ENCODE measurements at places on chromosomes 3 and 15.

GRCh38 chr3:117191245-117191644 lies 481.7 kb downstream of the TUSC7 start:
- DNase-seq = no peak

- no peak for DNase-seq
Observed at GRCh38 chr3:135451037-135451785, 514.3 kb upstream of the PPP2R3A start.

DNA sequence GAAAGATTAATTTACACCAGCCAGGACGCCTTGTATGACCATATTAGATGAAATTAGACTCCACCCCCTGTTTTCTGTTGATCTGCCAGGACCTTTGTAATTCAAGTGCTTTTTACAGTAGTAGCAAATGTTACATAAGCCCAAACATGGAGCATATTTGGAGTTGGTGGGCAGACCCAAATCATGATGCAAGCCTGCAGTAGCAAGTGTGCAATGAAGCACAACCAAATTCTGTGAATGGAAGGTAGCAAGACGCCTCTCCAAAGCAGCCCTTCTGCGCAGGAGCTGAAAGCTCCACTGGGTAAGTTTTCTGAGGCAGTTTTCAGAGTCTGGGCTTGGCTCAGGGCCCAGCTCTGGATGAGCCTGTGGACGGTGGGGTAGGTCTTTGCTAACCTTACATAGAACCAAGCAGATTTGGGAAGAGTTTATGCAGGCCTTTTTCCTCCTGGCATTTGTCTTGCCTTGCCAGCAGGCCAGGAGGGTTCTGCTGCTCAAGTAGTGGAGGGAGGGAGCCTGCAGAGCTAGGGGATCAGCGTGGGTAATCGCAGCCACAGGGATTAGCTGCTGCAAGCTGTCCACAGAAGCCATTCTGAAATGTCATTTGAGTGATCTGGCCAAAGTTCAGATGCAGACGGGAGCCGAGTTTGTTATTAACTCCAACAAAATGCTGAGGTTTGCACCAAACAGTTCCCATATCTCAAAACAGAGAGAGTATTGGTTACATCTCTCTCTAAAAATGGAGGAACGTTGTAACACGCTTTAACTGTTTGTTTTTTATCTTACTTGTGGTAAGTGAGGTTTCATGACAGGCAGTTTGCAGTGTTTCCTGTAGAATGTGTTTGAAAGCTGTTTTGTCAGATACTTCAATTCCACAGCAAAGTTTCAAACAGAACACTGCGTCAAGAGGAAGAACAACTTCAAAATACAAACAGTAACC lies 55.4 kb downstream of the PSMD6 start:
- DNase-seq = no peak

DNA sequence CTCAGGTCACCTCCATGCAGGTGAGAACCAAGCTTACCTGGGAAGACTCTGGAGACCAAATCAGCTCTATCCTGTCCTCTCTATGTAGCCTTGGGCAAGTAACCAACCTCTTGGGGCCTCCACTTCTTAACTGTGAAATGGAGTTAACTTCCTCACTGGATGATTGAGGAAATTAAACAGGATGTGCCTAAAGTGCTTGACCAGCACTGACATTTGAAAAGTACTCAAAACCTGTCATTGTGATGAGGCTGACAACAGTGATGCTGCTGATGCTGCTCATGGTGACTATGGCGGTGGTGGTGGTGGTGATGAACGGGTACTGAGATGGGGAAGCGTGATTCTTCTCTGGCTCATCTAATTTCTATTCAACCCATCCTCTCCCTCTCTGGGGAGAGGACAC lies 22.3 kb downstream of the VIPR1 start:
- no peak for DNase-seq

DNA sequence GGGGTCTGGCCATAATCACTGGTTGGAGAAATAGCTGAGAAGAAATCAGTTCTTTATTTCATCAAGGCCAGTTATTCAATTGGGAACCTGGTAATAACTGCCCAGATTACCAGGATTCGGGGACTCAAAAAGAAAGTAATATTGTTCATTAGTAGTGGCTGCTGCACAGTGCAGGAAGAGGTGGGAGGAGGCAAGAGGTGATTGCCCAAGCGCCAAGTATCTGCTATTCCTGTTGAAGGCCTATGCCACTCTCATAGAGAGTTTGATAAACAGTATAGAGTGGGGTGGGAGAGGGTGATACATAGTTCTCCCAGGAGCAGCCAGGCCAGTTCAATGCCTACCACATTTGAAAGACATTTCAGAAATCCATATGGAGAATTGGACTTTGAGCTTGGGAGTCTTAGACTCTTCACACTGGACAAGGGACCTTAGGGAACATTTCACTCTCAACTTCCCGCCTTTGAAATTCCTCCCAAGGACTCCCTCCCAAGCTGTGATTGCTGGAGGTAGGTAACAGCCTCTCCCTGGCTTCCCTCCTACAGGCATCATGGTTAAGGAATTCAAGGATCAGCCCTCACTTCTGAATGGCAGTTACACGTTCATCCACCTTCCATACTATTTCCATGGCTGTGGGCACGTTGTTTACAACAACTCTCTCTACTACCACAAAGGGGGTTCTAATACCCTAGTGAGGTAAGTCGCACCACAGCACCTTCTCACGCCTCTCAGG lies 59.8 kb downstream of the GLDN start:
- no peak for DNase-seq

- no peak for DNase-seq
Observed at GRCh38 chr3:31707286-31707685, 174.6 kb downstream of the STT3B start.

GRCh38 chr3:194447161-194447560 lies 39.6 kb downstream of the ATP13A3 start:
- DNase-seq = no peak

DNA sequence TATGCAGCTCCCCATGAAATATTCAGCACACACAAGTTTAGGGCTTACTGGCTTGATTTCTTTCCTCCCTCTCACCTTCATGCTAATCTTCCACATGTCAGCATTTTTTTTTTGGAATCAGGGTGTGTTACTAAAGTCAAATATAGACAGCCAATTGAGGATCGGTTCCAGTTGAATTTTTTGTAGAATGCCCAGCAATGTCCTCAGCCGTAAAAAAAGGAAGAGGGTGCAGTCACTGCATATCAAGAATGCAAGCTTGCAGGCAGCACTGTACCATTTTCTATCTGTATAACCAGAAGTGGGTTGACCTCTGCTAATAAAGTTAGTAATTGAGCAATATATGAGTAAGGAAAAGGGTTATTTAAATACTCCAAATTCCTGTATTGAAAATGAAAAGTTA lies 51.4 kb upstream of the CHMP2B start:
- DNase-seq = no peak

DNA sequence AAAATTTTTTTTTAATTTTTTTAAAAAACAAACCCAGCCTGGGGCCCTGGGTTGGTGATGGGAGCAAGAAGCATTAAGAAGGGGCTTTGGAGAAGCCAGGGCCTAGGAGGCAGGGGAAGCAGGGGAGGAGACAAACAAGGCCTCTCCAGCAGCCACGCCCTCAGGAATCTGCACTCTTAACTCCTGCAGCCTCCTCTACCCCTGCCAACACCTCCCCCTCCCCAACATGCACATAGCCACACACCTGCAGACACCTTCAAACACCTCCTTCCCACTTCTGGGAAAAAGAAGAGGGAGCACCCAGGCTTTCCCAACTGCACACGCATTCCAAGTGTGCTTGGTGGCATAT lies 2.7 kb upstream of the DCAF1 start:
- DNase-seq = no peak

- no peak for DNase-seq
Observed at GRCh38 chr3:10015461-10015904, 10.8 kb upstream of the FANCD2 start.

GRCh38 chr3:146948186-146948585 lies 343.0 kb upstream of the PLSCR5 start:
- no peak for DNase-seq

- no peak for DNase-seq
Observed at GRCh38 chr3:128551451-128551850, 58.5 kb upstream of the GATA2 start.

- no peak for DNase-seq
Observed at GRCh38 chr3:49025005-49025792, 3.3 kb downstream of the NDUFAF3 start.

DNA sequence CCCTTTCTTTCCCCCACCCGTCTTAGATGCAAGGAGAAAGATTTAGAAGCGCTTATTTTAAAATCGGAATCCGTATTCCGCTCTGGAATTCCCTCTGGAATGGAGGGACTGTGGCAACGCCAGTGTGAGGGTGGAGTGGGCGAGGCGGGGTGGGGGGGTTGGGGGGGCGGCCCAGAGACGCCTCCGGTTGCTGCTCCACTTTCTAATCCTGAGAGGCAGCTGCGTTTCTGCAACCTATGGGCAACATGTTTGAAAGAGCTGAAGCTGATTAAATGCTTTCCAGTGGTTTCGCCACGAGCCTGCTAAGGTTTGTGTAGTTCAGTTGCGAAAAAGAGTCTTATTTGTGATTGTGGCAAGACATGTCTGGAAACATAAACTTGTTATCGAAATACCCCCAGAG lies at the start of gene CCK:
Gene CCK (minus strand): TSS at position 101 of the 400 bp plus-strand sequence. CDS start 2,555 bp downstream, outside the sequence.
- DNase-seq = no peak
